Stimulated activated CD8-positive, alpha-beta memory T cell treated with anti-CD3 and anti-CD28 coated beads, Interleukin-4, amount 100 ng/mL, for 4 hours (primary cell): ENCODE measurements at places on chromosomes 6 and 20.

DNA sequence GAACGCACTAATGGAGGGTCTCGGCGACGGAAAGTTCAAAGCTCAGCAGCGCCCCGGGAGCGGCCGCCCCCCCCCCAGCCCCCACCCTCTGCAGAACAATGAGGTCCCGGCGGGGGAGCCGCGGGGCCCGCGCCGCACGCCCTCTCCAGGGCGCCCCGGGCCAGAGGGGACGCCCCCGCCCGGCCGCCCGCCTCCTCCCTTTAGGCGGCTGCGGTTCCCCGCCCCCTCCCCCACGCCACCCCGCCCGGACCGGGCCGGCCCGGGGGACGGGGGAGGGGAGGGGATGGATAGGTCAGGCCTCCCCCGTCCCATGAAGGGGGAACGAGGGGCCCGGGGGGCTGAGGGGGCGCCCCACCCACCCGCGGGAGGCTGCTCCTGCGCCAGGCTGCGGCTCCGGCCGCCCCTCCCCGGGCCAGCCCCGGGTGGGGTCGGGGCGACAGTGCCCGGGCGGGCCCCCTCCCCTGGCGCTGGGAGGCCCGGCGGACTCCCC, 1.5 kb downstream of the NOL4L start:
- DNase-seq = no peak

DNA sequence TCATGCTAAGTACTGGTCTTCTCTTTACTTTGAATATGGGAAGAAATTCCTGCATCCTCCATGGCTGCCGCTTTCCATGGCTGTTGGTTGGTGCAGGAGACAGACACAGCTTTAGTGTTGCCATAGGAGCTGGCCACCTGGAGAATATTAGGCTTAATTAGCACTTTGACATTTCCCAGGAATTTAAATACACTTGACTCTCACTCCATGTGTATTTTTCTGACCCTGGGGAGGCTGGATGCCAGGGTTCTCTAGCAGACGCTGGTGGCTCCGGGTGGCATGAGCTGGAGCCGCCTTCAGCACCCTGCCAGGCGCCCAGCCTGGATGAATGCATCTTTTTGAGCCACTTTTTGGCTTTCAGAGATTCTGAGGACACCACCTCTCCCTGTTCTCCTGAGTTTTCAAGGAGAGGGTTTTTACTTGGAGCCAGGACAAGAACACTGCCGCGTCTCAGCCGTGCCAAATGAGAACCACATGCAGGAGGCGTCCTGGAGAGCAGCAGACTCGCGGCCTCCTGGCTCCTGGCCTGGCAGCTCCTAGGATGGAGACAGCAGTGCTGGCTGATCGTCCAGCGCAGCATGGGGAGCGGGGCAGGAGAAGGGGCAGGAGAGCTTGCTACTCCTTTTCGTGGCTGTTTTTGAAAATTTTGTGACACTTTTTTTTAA, 258.8 kb downstream of the SMOC2 start:
- no peak for DNase-seq

- DNase-seq = no peak
Measured at GRCh38 chr6:170291271-170292110, 613 bp upstream of the DLL1 start.

DNA sequence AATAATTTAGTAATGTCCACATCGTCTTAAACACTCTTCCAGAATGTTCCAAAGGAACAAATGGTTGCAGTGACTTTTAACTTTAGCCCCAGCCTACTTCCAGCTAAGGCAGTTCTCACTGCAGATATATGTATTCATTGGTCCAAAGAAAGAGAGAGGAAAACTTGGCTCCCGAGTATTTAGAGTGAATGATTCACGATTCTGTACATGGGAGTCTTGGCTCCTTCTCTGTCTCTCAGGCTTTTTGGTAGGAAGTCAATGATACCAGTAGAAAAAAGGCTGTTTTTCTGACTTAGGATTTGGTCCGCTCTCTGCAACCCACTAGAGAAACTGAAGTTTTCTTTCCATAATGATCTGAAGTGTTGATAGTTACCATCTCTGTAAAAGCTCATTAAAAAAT, 38.6 kb downstream of the E2F3 start:
- no peak for DNase-seq

DNA sequence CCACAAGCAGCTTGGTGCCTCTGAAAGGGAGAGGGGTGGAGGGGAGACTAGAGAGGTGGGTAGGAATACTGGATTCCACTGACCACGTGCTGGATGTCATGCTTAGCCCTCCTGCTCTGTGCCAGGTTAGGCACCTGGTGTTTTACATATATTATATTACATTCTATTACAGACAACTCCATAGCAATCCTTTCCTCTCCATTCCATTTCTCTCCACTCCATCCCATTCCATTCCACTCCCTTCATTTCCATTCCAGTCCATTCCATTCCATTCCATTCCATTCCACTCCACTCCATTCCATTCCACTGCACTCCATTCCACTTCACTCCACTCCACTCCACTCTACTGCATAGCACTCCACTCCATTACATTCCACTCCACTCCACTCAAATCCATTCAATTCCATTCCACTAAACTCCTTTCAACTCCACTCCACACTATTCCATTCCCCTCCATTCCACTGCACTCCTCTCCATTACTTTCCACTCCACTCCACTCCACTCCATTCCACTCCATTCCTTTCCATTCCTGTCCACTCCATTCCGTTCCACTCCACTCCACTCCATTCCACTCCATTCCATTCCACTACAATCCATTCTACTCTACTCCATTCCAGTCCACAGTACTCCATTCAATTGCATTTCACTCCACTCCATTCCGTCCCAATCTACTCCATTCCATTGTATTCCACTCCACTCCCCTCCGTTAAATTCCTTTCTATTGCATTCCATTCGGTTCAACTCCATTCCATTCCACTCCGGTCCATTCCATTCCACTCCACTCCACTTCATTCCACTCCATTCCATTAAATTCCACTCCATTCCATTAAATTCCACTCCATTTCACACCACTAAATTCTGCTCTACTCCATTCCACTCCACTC, 27.2 kb upstream of the DEFB125 start:
- DNase-seq = no peak

- no peak for DNase-seq
Measured at GRCh38 chr6:35473850-35474130, 5.6 kb downstream of the RPL10A start.

DNA sequence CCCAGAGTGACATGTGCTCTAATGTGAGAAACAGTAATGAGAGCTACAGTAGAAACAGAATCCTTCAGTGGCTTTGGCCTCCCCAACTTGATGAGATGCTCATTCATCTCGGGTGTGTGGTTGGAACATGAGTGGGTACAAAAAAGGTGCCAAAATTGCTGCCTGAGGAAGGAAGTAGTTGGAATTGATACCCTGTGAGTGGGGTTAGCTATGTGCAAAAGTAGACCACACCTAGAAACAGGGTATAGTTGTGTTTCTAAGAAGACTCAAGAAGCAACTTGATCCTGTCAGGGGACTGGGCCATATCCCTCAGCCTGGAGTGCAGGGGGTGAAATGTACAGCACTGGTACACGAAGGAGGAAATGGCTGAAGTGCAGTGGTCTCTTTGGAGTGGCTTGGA, 206.4 kb upstream of the SUPT3H start:
- no peak for DNase-seq

- no peak for DNase-seq
Measured at GRCh38 chr6:2396042-2396657, 150.7 kb upstream of the GMDS start.

- DNase-seq = no peak
Measured at GRCh38 chr6:44166591-44167184, 8.1 kb downstream of the CAPN11 start.

DNA sequence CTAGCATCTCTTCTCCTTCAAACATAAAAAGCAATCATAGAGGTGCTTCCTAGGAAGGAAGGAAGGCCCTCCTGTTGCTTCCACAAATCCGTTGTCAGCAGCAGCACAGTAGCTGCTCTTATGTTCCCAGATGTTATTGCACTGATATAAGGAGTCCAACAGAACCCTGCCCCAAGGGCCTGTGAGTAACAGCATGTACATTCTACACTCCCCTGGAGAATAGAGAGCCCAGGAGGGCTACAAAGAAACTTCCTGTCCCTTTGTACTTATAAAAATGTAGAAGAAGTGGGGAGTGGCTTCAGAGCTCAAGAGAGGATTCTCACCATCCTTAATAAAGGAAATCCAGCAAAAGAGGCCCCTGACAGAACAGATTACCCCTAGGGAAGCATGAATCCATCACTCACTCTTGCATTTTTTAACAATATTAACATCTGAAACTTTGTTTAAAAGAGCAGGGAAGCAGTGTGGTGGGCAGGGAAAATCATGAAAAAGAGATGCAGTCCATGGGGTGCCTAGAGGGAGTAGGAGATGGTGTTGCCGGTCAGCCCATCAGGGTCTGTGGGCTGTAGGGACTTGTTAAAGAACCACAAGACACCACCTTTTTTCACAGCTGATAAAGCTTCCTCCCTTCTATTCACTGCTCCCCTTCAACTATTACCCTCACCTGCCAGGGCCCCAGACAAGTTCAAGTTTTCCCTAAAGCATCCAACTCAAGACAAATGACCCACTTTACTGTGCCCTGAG, 104.5 kb upstream of the ADGRF1 start:
- no peak for DNase-seq

DNA sequence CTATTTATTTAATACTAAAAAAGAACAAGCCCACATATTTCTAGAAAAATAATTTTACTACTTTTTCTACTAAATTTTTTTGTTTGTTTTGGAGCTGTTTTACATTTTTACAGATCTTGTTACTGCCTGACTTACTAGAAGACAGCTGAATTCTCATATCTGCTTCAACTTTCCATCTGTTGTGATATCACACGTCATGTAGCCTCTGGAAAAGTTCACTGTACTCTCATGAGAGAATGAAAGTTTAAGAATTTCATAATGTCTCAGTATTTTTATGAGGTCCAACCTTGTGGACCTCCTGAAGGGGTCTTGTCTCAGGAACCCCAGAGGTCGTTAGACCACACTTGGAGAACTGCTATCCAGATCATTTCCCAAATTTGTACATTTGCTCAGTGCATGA, 81.7 kb upstream of the MTHFD1L start:
- DNase-seq = no peak

DNA sequence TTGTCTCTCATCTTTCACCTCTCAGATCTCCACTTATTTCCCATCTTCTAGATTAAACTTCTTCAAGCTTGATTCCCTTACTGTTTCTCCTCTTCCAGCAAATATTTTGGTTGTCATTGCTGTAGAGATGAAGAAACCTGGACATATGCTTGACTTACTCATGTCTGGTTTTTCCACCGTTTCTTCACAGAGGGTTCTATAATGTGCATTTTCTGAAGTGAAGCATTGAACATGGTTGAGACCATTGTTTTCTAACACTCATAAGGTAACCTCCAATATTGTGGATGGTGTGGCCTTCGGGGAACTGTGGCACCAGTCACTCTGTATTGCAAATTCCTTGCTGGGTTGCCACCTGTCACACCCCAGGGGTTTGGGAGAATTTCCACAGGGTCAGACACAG, 237.2 kb downstream of the PLCB1 start:
- no peak for DNase-seq

DNA sequence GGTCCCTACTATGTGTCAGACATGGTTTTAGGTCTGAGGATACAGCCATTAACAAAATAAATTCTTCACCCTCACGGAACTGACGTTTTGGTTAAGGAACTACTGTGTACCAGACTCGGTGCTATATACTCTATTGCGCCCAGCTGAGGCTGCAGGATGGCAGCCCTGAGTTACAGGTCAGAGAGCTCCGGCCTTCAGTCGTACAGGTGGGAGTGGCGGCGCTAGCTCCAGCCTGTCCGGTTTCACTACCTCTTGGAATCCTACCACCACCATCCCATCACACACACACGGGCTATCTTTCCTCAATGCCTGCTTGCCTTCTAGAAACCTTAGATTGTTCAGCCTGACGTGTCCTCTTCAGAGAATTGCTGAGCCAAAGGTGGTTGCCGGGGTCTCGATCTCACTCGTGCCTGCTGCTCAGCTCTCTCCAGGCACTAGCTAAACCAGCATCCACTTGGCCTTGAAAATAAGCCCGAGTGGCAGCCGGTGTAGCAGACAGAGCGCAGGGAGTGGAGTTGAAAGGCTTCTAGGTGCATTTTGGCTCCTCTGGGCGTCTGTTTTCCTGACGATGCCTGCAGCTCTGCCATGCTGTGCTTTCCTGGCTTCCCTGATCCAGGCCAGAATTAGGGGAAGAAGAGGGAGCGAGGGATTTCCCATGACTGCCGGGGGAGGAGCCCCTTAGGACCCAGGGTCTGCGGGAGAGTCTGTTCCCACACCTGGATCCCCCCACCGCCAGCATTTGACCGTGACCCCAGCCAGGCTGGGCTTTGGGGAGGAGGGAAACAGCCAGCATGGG, 1.1 kb upstream of the TCF15 start:
- no peak for DNase-seq

- no peak for DNase-seq
Measured at GRCh38 chr20:32485770-32486478, 99.2 kb downstream of the NOL4L start.

- no peak for DNase-seq
Measured at GRCh38 chr20:53324816-53325215, 268.8 kb downstream of the ZNF217 start.

DNA sequence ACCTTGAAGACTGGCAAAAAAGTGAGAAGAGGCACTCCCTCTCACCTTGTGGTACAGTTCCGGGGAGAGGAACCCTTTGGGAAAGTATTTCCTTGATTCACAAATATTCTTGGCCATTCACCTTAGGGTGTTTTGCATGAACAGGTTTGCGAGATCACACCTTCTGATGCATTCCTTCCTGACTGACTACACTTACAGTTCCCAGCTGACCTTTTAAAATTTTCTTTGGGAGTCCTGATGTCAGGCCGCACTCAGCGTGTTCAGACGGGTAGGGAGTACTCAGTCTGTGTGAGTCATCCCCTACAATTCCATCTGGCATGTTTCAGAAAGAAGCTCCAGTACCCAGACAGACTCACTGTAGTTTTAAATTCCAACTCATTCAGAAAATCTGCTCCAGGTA, 1.7 kb downstream of the ADGRF4 start:
- DNase-seq = no peak

DNA sequence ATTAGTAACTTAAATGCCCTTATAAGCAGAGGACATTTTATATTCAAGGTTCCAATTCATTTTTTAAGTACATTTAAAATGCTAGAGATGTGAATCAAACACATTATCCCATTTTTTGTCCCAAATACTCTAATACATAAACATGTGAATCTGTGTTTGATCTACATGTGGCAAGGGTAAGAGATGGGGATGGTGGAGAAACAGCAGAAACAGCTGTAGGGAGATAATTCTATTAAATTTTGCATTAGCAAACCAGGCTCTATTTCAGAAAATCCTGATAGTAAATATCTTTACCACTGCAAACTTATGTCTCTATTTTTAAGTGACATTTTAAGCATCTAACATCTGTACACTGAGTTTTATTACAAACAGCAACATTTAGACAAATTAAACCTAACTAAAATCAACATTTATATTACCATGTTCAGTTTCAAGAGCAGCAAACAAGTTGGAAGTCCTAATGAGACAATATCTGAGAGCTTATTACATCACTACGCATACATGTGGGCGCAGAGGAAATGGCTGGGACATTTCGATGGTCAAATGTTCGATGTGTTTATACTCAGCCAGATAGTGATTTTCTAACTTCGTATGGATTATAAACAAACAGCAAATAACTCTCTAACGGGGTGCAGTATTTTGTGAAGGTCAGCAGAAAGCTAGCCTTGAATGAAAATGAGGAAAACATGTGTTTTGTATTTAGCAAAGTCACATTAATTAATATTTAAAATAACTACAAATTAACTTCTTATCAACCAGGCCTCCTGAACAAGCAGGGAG, 165.1 kb downstream of the GJA1 start:
- DNase-seq = no peak
